ENCODE measurements at places on chromosomes 6 and 20.

DNA sequence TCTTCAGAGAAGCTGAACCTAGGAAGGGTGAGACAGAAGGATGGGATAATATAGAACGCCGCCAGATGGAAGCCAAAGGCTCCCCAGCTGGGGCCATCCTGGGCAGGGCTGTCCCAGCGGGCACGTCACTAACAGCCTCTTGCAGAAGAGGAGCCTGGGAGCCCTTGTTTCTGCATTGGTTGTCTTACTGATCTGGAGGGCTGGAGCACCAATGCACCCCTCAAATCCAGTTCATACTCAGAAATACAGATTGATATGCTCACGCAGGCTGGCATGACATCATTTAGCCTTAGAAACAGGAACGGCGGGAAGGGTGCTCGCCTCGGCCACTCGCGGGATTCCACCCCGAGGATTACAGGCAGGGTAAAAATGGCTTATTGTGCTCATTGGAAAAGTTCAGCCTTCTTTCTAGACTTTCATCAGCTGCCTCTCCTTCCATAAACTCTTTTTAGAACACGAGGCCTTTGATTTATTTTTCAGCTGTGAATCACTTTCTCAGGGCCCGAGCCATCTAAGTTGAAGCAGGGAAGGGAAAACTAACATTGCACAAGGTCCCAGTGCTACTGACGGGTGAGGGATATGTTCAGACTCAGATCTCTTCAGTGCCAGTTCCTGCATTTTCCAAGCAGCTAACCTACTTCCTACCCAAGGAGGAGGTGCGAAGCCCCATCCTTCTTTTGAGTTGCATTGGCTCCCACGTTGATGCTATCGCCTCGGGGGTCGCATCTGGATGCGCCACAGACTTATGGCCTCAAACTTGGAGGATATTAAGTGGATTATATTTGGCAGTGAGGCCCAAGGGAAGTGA, 82.3 kb downstream of the GMPR start:
- DNase-seq: no peak

- no peak for DNase-seq
These were observed 109.1 kb downstream of the MAN1A1 start for GRCh38 chr6:119240257-119241110.

DNA sequence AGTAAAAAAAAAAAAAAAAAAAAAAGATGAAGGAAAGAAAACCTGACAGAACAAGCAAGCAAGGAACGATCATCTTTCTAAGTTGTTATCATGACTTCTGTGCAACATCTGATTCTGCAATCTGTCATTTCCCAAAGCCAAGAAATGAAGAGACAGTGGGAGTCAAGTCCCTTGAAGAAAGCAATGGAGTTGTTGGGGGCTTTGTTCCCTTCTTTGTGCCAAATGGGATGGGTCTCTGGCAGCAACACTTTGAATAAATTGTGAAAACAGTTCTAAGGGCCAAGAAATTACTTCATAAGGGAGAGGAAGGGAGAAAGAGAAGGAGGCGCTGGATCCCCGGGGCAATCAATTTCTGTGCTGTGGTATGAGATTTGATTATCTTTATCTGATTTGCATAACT, 33.3 kb upstream of the RSPO3 start:
- DNase-seq: no peak

DNA sequence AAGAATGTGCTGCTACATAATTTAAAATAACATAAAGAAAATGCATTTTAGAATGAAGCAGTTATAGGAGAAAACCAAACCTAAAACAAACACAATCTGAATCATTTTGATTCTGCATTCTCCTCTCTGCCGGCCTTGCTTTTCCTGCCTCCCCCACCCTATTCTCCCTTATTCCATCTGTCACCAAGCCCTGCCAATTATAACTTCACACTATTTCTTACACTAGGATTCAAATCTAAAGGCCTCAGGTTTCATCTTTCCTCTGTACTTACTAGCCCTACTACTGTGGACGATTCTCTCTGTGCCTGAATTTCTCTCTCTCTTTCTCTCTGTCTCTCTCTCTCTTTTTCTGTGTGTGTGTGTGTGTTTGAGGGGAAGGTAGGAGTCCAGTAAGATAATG, 18.7 kb upstream of the PRIM2 start:
- no peak for DNase-seq

DNA sequence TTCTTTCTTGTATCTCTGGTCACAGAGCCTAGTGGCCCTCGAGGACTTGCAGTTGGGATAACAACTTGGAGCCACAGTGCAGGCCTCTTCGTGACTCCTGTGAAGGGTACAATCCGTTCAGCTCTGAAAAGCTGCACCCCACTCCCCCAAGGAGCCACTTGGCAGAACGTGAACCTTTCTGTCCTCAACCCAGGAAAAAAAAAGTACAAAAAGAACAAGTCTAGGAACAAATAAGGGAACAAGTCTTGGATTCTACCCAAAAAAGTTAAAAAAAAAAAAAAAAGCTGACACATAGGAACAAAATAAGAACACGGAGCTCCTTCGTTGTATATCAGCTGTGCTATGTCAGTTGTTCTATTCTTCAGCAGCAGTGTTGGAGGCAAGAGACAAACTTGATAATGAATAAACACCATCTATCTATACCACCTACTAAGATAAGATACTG, 77.9 kb upstream of the TULP1 start:
- peak; percentile 25 for DNase-seq

DNA sequence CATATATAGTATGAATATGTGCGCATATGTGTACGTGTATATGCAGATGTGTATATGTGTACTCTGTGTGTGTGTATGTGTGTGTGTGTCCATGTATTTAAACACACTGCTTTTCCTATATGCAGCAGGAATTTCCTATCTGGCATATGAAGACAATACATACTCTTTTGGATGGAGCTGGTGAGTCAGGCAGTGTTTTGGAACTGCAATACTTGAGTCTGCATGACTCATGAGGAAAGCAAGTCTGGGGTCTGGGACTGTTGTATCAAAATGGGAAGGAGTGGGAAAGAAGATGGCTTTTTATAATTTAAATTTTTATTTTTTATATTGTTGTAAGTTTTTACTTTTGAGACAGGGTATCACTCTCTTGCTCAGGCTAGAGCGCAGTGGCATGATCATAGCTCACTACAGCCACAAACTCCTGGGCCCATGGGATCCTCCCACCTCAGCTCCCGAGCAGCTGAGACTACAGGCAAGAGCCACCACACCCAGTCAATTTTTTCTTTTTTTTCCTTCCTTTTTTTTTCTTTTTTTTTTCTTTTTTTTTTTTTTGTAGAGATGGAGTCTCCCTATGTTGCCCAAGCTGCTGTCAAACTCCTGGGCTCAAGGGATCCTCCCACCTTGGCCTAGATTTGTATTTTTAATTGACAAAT, 72.2 kb downstream of the ATXN1 start:
- no peak for DNase-seq

GRCh38 chr20:4305091-4305490, 289.7 kb upstream of the RNF24 start:
- no peak for DNase-seq

- peak; percentile 60 for DNase-seq
These were observed 11.0 kb upstream of the ARMC12 start for GRCh38 chr6:35725721-35726438.

DNA sequence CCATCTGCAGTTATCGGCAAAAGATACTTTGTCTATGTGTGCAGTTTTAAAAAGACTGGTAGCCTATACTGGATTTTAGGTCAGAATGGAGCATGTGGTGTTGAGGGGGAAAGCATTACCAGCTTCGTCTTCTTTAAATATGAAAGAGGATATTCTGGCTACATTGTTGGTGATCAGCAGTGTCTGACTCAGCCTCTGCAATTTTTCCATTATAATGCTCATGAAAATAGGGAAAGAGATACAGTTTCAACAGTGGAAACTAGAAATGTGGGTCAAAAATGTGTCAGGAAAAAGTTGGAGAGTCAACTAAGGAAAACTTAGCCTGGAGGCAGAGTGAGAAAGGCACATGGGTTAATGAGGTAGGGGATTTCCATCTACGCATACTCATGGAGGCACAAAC, 45.2 kb downstream of the HDGFL1 start:
- DNase-seq: no peak

DNA sequence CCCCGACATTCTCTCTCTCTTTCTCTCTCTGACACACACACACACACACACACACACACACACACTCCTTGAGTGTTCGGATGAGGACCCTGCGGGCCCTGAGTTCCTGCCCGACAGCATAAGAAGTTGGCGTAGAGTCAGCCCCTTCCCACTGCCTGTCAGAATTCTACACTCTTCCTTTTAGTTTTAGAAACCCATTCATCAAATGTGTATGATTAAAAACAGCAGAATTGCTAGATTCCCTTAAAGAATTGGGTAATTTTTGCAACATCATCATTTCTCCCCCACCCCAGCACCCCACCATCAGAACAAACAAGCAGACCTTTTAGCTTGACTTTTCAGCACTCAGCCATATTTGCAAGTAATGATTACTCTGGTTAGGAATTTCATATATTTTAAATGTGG, 322.8 kb downstream of the FARS2 start:
- DNase-seq: no peak

DNA sequence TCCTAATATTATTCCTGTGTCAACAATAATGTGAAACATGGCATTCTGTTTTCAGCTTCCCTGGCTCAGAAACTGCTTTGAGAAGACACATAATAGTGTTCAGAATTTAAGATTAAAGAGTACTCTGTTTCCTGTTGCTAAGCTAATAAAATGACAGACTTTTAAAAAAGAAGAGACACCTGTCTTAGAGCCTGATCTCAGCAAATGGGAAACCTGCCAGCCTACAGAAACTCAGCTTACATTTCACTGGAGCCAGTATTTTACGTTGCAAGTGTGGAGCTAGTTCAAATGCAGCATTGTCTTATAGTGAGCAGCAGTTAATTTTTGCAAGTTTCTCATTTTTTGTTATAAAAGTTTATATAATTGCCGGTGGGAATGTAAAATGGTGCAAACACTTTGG, 28.8 kb downstream of the KIZ start:
- no peak for DNase-seq

DNA sequence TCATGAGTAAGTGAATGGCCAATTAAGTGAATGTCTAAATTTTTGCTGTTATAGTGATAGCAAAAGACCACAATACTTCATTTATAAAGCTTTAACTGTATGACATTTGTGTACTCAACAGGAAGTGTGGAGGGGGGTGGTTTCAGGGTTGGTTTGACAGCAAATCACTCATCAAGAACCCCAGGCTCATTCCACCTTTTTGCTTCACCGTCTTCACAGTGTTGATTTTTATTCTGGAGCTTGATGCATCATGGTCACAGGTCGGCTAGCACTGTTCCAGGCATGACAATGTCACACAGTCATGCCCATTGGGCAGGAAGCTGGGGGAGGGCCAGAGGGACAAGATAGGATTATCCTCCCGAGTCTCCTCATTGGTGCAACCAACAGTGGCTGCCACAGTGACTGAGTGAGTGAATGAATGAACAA, 75.0 kb downstream of the MDGA1 start:
- DNase-seq: no peak

DNA sequence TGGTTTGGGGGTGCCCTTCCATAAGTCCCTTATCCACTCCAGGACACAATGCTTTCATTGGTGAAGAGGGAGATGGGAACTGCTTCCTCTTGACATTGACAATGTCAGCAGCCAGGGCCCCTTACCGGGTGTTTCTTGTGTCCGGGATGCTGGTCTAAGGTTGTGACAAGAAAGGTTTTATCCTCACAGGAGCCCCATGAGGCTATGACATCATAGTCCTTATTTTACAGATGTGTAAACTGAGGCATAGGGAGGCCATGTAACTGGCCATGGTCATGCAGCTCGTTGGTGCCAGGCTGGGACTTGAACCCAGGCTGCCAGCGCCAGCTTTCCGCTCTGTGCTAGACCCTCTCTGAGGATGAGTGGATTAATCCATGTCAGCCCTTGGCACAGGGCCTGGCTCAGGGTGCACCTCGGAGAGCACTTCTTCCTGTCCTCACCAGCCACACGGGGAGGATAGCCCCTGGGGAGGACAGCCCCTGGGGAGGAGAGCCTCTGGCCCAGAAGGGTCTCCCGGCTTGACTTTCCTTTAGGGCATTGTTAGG, 157.3 kb downstream of the SYCP2 start:
- no peak for DNase-seq

DNA sequence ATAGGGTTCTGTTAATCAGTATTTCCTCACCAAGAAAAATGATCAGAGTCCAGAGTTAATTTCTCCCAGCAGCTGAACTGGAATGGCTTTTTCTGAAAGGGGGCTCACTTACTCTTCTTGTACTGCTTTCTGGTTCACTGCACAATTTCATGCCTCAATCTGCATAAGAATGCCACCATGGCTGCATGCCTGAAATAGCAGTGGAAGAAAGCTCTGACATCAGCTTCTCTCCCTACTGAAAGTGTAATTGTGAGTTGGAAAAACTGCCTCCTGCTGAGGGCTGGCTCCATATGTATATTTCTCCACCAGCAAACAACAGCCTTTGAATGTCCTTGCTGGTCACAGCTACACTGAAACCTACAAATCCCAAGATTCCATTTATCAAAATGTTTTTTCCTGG, 1027.2 kb upstream of the GJE1 start:
- no peak for DNase-seq

GRCh38 chr6:113859349-113860180, 2.4 kb downstream of the MARCKS start:
- peak; percentile 80 for DNase-seq

DNA sequence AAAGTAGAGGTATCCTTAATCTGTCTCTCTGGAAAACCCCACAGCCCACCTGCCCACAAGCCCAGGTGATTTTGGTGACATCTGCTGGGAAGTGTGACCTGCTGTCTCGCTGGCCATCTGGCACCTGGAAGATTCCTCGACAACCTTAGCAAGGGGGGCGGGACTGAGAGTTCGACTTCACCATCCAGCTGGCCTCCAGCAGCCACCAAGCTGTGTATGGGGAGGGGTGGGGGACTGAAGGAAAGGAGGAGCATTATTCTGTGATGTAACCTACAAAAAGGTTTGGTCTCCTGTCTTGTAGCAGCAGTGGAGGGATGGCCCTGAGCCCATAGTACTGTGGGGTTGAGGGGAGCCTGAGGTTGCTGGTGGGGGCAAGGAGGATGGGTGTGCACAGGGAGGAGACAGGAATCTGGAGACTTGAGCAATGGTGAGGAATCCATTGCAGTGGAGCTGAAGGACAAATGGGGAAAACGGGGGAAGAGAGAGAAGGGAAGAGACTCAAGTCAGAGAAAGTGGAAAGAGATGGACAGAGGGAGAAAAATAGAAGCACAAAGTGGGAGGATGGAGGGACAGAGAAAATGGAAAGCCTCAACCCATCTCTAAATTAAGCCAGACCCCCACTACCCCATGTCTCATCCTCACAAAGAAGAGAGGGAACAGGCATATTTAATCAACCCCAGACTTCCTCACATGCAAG, 4.0 kb downstream of the LY6G6F start:
- no peak for DNase-seq

- DNase-seq: no peak
These were observed 3.8 kb upstream of the TNFAIP3 start for GRCh38 chr6:137863091-137863797.

DNA sequence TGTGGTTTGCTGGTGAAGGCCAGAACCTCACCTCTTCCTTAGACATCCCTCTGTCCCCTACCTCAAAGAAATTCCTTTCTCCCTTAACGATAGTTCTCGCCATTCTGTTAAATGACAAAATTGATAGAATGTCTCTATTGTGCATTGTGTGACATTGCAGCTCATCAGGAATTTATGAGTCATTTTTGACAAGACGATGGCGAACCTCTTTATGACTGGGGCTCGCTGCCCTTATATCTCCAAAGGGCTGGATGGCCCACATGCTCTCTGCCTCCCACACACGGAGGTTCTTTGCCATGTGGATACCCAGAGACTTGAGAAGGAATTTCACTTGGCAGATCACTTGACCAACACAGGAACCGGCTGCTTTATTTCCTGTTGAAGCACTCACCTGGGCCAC, 66.8 kb upstream of the RPS6KA2 start:
- no peak for DNase-seq

- DNase-seq: no peak
These were observed 56.6 kb downstream of the SH3BGRL2 start for GRCh38 chr6:79687759-79688158.

GRCh38 chr6:139528471-139528870, 154.0 kb upstream of the CITED2 start:
- no peak for DNase-seq

All from posterior cingulate gyrus (tissue), 11 donors.